ENCODE measurements at places on chromosomes 7 and 10. TPM values are rescaled to one million over a fixed set of nuclear protein-coding genes. Genes with fewer than 3 reads are reported as not detected.

DNA sequence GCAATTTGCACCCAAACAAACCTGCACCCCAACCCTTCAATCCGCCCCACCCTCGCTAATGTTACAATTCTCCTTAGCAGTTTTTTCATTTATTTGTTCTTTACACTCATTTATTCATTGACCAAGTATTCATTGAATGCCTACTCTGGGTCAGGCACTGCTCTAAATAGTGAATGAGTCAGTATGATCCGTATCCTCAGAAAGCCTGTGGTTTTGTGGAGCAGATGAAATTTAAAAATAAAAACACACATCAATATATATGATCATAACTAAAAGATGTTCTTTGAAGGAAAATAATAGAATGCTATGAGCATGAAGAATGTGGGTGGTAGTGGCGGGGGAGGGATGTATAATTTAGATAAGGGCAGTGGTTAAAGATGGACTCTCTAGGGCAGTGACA, 13.3 kb downstream of the IFIT5 start:
- DNase-seq, result no peak

ARHGEF35 gene
- total RNA-seq, result 0.82 TPM

PHKG1 gene
- 1.00 TPM for total RNA-seq

NACAD gene
- total RNA-seq, result 4.3 TPM

GRCh38 chr10:127046975-127047877, 142.0 kb downstream of the DOCK1 start:
- DNase-seq, result no peak

DNA sequence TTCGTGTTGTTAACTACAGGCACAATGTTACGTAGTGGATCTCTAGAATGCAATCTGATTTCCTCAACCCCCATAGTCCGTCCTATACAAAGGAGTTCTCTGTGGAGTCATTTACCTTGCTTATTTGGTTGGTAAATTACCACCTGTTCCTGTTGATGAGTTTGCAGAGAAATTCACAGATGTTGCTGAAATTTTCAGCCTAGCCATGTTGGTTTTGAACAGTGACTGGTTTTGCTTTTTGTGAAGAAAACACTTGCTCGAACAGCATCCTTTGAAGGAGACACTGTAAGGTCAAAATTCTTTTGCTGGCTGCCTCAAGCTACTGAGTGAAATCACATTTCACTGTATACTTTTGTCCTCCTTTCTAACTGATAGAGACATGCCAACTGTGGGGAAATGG, 15.4 kb upstream of the PRKCQ start:
- no peak for DNase-seq

Data from endothelial cell of umbilical vein (primary cell).